ENCODE measurements at places on chromosomes 16 and 17.

DNA sequence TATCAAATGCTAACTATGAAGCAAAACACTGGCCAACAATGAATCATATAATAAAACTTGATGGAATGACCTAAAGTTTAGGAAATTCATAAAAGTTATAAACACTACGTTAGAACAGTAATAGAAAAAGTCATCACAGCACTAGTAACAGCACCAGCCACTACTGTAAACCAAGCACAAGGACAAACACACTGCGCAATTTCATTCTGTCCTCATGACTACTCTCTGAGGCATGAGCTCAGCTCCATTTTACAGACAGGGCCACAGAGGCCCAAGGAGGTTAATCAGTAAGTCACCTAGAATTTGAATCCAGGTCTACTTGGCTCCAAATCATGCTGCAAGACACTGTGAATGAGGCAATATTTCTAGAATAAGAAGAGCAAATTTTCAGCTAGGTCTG lies 13.4 kb downstream of the EMC8 start:
- DNase-seq = no peak

GRCh38 chr17:1592751-1593629 lies 30.4 kb upstream of the PITPNA start:
- no peak for DNase-seq

DNA sequence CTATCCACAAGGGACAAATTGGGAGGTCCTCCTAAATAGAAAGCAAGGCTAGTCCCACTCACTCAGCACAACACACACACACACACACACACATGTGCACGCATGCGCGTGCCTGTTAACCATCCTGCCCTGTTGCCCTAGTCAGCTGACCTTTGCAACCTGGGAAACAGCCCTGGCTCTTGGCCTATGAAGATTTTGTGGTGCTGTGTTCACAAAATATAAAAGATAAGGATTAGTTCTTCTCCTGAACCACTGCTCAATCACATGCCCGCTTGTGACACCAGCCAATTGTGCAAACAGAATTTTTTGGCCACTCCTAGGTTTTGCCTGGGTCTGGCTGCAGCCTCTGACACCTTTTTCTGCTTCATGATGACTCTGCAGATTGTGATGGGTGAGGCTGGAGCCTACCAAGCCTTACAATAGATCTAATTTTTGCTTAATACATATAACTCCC lies 3.3 kb upstream of the CES1 start:
- no peak for DNase-seq

- no peak for DNase-seq
These were observed 57.6 kb upstream of the FA2H start for GRCh38 chr16:74832228-74832627.

- DNase-seq = no peak
These were observed 3.7 kb downstream of the KRT24 start for GRCh38 chr17:40699853-40700252.

GRCh38 chr17:80745183-80745582 lies 200.5 kb downstream of the RPTOR start:
- DNase-seq = no peak

DNA sequence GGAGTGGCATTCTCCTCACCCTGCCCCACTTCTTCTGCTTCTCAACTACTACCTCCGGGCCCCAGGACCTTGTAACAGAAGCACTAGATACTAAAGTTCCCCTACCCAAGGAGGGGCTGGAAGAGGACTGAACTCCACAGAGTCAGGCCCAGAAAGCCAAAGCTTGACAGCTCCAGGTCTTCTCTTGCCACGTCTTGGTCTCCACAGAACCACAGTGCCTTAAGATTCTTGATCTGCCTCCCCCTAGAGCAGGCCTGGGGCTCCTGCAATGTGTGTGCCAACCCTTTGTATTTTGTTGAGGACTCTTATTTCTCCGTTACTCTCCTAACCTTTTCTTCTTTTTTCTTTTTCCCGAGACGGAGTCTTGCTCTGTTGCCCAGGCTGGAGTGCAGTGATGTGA lies 4.0 kb downstream of the SLC16A13 start:
- no peak for DNase-seq

DNA sequence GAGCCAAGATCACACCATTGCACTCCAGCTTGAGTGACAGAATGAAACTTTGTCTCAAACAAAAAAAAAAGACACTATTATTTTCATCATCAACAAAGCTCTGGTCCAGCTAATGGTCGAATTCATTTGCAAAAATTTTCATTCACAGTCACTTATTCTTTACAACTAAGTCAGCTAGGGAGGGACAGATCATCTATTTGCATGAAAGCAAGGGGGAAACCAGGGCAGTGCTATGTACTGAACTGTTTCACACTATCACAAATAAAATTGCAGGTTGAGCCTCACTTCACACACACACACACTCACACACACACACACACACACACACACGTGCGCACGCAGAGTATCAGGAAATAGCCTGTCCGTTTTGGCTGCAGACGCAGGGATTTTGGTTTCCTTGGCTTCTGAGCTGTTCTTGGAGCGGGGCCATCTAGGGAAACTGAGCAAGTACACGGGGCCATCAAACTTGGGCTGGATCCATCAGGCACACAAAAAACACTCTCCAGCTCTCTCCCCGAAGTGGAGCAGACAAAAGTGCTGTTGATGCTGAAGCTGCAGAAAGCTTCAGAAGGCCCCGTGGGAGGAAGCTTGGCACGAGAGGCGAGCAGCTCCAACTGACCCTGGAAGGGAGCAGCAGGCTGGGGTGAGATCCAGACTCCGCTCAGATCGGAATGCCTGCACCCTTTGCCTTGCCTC lies 44.3 kb upstream of the HELZ start:
- no peak for DNase-seq

- DNase-seq = no peak
These were observed 51.1 kb upstream of the MYH2 start for GRCh38 chr17:10600571-10600970.

- DNase-seq = no peak
These were observed 365.7 kb upstream of the CA10 start for GRCh38 chr17:52524096-52524637.

DNA sequence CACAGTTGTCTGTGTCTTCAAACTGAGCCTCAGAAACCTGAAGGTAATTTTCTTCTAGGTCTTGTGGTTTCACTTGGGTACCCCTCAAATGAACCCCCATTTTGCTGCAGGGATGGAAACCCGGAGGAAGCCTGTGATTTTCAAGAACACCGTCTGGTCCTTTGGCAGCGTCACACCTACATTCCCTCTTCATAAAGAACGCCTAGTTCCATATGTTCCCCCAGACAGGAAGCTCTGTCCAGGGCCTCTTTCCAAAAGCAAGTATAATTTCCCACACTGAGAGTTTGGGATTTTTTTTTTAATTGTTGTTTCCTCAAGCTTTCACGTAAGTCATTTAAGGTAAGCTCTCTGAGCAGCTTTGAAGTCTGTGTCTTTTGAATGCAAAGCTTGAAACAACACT lies 515.0 kb downstream of the TMEM114 start:
- no peak for DNase-seq

DNA sequence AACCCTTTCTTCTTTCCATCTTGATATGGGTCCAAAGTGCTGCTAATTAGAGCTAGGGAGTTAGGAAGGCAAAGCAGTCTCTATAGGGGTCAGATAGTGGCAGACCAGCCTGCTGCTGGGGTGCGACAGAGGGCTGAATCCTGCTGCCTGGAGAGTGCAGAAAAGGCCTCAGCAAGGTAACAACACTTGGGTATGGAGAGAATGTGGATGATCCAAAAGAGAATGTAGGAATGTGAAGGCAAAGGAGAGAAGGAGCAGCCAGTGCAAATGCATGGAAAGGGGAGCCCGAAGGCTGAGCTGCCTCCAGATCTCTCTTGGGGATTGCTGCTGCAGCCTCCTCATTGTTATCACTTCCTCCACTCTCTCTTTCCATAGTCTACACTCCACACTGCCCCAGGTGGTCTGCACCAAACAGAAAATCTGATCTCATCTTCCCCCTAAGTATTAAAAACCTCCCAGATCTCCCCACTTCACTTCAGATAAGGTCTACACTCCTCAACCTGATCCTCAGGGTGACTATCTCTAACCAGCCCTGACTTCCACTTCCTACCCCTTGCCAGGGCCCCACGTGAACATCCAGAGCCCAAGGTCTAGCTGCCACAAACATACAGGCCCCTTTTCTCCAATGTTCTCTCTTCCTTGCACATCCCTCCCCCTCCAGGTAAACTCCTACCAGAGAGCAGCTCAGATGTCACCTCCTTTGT lies 28.8 kb downstream of the TOM1L2 start:
- DNase-seq = no peak

- no peak for DNase-seq
These were observed 225.0 kb downstream of the C16orf78 start for GRCh38 chr16:49598383-49599170.

- no peak for DNase-seq
These were observed 113.5 kb upstream of the CCL2 start for GRCh38 chr17:34141590-34141989.

GRCh38 chr16:18003033-18003432 lies 333.5 kb downstream of the NPIPA8 start:
- no peak for DNase-seq

Data from stimulated activated CD4-positive, alpha-beta T cell treated with anti-CD3 and anti-CD28 coated beads, Interleukin-15, amount 100 ng/mL, for 1 hour (primary cell).